ENCODE measurements at places on chromosomes 2 and 18.

GRCh38 chr2:227990937-227991336 is 119.5 kb downstream of the DAW1 start:
- DNase-seq: no peak

DNA sequence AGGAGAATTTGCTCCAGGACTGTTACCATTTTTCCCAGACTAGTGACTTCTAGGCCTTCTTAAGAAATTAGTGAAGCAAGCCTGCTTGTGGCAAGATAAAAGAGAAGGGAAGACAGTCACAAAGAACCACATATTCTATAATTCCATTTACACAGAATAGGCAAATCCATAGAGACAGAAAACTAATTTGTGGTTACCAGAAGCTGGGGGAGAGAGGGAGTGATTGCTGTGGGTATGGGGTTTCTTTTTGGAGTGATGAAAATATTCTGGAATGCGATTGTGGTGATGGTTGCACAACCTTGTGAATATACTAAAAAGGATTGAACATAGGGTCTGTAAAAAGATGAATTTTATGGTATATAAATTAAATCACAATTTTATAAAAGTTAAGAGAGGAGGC is 37.5 kb upstream of the SIX2 start:
- DNase-seq: no peak

DNA sequence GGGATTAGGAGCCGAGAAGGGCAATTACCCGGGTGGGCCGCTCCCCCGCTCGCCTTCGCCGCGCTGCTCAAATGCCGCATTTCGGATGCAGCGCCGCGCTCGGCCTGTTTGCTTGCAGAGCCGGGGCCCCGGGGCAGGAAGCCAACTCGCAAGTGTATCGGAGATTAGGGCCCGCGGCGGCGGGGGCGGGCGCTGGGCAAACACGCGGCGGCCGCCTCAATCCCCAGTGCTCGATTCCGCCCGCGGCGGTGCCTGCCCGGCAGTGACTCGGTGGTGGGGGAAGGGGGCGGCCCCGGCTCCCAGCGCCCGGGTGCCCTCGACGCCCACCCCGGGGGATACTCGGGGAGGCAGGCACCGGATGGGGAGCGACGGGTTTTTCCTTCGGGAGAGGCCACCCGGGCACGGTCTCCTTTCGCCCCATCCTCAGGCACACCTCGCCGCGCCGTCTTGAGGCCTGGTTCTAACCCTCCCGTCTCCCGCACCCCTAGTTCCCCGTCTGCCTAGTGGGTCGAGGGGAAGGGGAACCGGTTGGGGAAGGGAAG is 26.6 kb upstream of the NOTO start:
- DNase-seq: peak; percentile 72

DNA sequence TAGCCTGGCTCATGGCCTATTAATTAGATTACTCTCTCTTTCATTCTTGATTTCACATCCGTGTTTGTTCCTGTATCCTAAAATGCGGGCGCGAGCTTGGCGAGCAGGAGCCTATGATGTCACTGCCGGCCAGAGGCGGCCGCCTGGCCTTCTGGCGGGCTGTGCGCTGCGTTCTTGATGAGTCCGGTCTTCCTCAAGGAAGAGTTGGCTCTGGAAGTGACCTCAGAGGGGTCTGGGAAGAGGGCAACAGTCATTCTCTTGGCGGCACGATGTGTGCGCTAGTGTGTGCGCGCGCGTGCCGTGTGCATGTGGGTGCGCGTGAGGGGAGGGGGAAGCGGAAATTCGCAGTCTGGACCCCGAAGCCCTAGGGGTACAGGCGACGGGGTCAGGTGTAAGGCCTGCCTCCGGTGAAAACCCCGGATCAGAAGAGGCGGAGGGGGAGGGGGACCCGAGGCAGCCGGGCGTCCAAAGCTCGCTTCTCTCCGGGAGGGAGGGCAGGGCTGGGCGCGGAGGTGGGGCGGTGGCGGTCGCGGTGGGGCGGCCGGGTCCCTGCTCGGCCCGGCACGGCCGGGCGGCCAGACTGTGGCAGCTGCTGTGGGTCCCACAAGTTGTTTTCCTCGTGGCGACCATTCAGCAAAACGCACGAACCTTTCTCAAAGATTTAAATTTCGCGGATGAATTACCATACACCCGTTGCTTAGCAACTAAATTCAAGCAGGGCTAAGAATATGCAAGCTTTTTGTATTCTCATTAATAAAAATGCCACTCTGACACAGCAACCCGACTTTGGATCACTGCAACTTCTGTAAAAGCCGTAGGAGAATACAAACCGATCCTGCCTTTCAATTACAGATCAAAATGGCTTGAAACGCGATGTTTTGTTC is 8.4 kb downstream of the POU3F3 start:
- DNase-seq: no peak

- no peak for DNase-seq
Observed at GRCh38 chr2:50748671-50749070, 283.3 kb downstream of the NRXN1 start.

- no peak for DNase-seq
Observed at GRCh38 chr18:49588971-49589370, 27.1 kb downstream of the LIPG start.

DNA sequence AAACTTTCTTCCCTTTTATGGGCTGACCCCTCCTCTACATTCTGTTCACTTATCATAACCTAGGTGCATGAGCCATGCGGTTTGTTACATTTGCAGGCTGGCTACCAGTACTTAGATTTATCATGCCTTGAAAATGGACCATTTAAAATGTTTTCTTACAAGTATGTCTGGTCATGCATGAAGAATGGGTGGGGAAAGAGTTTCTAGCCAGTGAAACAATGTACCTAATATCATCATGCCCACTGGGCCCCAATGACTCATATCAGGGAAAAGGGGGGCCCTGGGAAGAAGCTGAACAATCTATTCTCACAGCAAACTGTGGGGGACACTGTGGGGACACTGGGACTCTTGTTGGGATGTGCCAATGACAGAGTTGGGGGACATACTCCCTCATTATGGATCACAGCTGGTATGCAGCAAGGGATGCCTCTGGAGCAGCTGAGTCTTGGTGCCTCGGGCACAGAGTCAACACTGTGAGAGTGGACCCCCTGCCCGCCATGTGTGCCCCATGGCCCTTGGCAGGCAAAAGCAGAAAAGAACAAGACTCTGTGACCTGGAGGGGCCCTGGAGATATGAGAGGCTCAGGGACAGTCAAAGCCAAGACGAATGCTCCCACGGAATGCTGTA is 156.3 kb downstream of the ZNF516 start:
- no peak for DNase-seq

DNA sequence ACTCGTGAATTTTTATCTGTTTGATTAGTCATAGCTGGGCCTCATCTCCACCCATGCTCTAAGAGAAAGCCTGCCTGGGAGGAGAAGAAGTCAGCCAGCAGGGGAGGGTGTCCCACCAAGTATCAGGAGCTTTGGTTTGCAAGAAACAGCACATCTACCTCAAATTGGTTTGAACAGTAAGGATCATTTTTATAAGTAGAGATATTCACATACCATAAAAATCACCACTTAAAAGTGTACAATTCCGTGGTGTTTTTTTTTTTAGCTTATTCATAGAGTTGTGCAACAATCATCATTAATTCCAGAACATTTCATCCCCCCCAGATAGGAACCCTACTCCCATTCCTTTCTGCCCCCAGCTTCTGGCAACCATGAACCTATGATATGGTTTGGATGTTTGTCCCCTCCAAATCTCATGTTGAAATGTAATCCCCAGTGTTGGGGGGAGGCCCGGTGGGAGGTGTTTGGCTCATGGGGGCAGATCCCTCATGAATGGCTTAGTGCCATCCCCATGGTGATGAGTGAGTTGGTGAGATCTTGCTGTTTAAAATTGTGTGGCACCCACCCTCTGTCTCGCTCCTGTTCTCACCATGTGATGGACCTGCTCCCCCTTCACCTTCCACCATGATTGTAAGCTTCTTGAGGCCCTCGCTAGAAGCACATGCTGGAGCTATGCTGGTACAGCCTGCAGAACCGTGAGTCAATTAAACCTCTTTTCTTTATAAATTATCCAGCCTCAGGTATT is 36.2 kb upstream of the HS6ST1 start:
- no peak for DNase-seq

- DNase-seq: no peak
Observed at GRCh38 chr18:30970196-30970816, 72.2 kb downstream of the DSC3 start.

- no peak for DNase-seq
Observed at GRCh38 chr18:46715062-46715461, 41.8 kb downstream of the ST8SIA5 start.

- DNase-seq: peak; percentile 32
Observed at GRCh38 chr2:3490191-3491170, 28.9 kb downstream of the ADI1 start.

GRCh38 chr2:201257381-201257955 is 2.9 kb upstream of the CASP8 start:
- DNase-seq: peak; percentile 57

DNA sequence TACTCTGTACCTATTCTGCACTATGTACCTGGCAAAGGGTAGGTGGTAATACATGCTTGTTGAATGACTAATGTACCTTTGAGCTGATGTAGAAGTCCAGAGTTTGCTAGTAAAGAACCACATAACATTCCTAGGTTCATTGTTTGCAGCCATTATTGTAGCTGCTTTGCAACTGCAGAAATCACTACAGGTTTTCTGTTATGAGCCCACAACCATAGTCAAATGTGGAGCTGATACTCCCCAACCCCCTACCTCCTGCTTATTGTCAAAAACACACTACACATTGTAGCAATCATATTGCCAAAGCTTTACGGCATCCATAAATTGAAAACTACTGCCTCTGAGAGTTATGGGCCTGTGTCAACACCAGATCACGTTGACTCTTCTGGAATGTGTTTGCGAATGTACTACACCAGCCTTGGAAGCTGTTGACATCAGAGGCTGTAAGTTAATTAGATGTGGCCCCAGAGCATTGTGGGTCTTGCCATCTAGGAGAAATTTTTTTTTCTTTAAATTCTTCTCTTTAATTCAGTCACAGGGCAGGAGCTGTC is 187.0 kb downstream of the AGPS start:
- DNase-seq: no peak

DNA sequence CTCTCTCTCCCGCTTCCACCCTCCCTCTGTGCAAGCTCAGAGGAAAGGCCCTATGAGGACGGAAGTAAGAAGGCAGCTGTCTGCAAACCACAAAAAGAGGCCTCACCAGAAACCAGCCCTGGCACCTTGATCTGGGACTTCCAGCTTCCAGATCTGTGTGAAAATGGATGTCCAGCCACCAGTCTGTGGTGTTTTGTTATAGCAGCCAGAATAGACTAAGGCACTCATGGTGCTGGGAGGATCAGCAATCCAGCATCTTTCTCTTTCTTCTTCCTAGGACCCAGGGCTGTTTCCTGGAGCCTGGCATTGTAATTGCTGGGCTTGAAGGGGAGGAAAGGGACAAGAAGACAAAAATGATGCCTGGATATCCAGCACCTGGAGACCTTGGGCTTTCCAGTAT is 122.5 kb downstream of the SOCS6 start:
- no peak for DNase-seq

GRCh38 chr2:47065771-47066380 is 89.2 kb downstream of the STPG4 start:
- no peak for DNase-seq

DNA sequence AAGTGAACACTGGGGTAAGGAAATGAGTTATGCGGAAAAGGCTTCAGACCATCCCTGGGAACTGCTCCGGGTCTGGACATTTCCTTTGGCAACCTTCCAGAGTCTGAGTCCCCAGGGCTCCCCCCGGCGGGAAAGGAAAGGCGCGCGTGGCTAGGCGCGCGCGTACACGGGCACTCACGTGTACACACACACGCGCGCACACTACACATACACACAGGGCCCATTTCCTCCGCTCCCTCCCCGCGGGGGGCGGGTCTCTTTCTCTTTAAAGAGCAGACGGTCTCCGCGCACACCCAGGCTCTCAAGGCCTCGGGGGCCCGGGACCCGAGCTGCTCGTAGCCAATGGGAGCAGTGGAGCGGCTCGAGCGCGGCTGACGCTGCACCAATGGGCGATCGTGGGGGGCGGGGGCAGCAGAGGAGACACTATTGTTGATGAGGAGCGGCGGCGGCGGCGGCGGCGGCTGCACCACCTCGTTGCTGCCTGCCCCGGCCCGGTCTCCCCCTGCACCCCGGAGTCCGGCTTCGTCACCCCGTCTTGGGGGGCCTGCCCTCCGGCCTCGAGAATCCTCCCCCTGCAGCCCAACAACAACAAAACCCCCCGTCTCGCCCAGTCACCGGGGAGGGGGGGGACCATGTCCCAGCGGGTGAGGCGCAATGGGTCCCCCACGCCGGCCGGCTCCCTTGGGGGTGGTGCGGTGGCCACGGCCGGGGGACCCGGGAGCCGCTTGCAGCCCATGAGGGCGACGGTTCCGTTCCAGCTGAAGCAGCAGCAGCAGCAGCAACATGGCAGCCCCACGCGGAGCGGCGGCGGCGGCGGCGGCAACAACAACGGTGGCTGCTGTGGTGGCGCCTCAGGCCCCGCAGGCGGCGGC is at the start of gene FAM117B:
TSS of gene FAM117B (plus strand) at position 414 of the 872 bp plus-strand sequence. CDS start at position 633, 219 bp downstream.
- DNase-seq: peak; percentile 97

GRCh38 chr18:79940814-79941472 is 10.5 kb downstream of the SLC66A2 start:
- no peak for DNase-seq

DNA sequence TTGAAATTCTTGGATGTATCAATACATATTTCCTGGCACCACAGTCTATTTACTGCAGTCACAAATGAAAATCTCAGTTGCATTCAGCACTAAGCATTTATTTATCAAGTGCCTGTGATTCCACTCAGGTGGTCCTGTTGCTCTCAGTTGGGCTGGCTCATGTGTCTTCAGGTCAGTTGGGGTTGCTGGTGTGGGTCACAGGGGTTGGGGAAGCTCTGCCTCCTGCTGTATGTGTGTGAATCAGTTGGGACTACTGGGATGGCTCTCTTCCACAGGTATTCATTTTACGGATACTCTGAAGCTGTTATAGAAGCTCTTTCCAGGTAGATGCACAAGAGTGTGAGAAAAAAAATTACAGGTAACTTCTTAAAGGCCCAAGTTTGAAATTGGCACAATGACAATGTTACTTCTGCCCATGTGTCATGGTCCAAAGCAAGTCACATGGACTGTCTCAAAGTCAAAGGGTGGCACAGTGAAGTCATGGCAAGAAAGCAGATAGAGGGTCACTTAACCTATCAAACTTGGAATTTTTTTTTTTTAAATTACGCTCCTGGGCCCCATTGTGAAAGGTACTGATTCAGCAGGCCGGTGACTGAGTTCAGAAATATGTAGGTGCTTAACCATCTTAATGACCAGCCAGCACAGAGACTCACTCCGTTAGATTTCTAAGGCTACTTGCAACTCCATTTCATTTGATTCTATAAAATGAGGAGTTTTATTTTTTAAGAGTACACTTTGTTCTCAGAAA is 249.2 kb upstream of the GCFC2 start:
- DNase-seq: no peak

GRCh38 chr2:23762141-23762540 is 164.8 kb downstream of the ATAD2B start:
- no peak for DNase-seq
